ENCODE measurements at places on chromosomes 11 and 22.

DNA sequence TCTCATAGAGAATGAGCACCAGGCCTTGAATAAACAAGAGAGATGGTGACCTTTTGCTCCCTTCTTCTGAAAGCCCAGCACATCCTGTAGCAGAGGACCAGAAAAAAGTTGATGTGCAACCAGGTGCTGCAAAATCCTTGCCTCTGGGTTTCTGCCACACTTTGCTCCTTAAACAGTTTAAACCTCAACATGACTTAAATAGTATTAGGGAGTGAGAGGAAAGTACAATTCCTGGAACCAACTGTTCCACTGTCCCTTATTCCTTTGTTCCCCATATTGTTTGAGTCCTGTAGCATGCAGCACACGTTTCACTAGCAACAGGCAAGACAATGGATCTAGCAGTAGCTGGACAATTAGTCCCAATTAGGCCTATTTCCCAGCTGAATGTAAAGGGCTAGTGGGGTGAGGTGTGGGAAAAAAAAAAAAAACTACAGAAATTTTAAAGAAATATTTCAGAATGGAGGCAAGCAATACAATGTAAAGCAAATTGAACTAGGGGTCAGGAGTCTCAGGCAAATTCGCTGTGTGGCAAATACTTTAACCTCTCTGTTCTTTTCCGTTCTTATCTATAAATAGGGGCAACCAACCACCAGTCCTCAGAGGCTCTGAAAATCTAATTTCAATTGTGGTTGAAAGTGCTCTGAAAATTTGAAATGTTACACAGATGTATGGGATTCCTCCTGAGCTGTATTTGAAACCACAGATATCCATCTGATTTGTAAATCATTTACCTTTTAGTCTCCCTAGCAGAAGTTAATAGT lies 6.6 kb downstream of the MPPED2 start:
- no peak for DNase-seq

- DNase-seq: no peak
Measured at GRCh38 chr11:64475145-64475544, 115.9 kb upstream of the SLC22A12 start.

- no peak for DNase-seq
Measured at GRCh38 chr11:67281552-67282150, 7.5 kb upstream of the ANKRD13D start.

GRCh38 chr22:48794906-48795305 lies 1032.8 kb downstream of the BRD1 start:
- no peak for DNase-seq

Data from urinary bladder (tissue), 4 donors.